ENCODE measurements at places on chromosomes 2 and 18.

DNA sequence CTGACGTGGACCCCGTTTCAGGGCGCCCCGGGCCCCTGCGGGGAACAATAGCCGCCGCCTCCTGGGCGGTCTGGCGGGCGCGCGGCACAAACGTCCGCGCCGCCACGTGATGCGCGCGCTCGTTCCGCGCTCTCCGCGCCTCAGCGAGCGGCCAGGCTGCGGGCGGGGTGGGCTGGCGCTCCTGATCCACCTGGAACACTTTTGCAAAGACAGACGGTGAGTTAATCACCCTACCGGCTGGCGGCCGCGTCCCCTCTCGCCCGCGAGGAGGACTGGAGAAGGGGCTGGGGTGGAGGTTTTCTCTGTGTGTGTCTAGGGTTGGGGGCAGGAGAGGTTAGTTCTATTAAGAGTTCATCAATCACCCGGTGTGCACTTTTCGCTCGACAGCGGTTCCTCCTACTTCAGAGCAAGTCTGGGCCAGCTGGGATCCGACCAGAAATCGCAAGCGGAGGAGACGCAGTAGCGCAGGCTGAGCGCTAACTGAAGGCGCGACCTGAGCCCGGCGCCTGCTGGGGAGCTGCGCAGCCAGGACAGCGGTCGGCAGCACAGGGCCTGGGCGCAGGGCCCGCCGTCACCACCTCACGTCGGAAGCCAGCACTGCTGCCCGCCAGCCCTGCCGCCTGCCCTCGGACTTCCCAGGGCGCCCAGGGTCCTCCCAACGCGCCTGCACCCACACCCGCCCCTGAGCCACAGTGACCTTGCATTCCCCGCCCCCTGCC is 10.3 kb upstream of the HOXD1 start:
- no peak for DNase-seq

DNA sequence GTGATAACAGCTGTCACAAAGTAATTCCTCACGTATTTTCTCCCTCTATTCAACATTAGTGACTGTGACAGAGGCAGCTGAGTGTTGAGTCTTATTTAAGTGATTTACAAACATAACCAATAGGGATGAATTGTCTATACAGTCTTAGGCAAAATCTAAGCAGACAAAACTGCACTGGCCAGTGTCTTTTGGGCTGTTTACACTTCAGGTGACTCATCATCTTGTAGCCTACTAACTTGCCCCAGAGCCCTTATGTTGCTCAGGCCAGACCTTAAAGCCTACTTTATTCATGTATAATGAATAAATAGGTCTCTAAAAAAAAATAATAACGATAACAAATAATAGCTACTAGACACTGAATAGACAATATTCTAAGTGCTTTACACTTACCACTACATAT is 17.2 kb downstream of the THOC1 start:
- DNase-seq: peak; percentile 46

GRCh38 chr18:77058290-77058835 is 74.2 kb downstream of the MBP start:
- DNase-seq: no peak

- no peak for DNase-seq
Observed at GRCh38 chr18:11871501-11871900, 20.3 kb downstream of the CHMP1B start.

DNA sequence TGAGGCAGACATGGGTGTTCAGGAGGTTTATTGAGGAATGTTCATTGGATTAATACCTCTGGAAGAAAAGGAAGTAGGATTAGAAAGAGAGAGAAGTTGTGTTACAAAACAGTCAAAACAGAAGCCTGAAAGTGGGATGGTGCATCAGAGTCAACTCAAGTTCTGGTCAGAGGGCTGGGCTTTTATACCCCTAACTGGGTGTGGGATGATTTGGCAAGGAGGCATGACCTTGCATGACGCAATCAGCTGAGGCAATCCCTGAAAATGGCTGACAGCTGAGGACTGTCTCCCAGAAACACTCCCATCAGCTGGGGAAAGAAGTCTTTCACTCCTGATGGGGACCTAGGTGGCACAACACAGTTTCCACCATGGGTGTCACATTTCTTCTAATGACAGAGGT is 818.2 kb downstream of the SATB2 start:
- DNase-seq: peak; percentile 53

DNA sequence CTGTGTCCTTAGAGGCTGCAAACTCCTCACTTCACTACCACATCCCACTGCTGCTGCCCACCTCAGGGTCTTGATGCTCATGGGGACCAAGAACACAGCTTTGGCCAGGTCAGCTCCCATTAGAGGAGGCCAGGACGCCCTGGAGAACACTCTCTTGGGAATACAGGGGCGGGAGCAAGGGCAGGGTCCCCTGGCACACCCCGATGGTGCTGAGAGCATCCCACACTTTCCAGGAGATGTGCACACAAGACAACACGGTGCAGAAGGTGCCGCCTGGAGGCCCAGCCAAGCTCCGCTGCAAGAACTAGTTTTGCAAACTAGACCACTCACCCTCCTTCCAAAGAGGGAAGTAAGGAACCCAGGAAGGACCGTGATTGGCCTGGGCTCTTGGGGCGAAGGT is 304.4 kb upstream of the SALL3 start:
- DNase-seq: no peak

DNA sequence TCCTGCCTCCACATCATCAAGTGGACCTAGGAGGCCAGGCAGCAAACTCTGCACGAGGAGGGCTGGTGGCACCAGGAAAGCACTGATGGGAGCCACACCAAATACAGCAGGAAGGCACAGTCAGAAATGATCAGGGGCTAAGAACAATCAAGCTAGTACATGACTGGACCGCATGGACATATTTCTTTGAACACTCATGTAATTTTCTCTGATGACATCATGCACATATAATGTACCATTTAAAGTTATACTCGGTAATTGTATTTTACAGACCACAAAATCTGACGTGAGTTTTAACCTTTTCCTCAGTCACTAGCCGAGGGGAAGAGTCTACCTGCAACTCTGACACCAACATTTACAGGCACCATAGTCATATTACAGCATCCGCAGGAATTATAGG is 76.7 kb downstream of the XDH start:
- peak; percentile 92 for DNase-seq

DNA sequence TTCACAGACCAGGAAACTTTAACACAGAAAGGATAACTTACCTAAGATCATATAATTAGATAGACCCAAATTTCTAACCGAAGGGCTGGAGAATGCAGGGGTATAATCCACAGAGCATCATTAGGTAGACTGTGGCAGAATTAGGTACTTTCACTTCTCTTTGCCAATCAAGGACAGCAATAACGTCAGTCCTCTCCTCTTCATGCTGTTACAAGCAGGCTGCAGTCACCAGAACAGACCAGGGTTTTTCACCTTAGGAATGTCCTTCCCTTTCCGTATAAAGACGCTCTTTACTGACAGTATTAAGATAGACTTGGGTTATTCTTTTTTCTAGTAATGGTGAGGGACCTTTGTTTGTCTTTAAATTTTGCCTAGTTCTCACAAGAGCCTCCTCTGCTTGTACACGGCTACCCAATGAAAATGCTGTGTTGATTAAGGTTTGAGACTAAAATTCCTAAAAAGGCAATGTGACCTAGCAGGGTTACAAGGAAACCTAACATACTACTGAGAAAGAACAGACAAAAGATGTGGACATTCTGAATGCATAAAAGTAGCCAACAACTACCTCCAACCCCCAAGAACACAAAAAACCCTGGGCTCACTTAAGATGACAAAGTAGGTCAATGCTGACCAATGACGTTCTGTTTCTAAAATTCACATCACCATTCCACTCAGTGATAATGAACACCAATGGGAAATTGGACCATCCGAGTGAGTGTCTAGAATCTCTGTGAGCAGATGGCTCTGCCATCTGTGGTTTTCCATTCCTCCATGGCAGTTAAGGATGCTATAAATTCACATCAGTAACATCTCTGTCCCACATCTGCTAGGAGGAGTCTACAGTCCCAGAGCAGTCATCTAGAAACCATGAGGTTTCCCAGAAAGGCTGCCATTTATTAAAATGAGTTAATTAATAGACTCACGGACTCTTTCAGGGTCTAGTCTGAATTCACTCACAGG is 2.1 kb downstream of the PDIA6 start:
- DNase-seq: peak; percentile 69

GRCh38 chr2:157698430-157698829 is 69.8 kb upstream of the ACVR1C start:
- no peak for DNase-seq

- peak; percentile 51 for DNase-seq
Observed at GRCh38 chr2:126656431-126657147, 631 bp downstream of the GYPC start.

GRCh38 chr2:169129703-169130243 is 60.4 kb downstream of the DHRS9 start:
- no peak for DNase-seq

DNA sequence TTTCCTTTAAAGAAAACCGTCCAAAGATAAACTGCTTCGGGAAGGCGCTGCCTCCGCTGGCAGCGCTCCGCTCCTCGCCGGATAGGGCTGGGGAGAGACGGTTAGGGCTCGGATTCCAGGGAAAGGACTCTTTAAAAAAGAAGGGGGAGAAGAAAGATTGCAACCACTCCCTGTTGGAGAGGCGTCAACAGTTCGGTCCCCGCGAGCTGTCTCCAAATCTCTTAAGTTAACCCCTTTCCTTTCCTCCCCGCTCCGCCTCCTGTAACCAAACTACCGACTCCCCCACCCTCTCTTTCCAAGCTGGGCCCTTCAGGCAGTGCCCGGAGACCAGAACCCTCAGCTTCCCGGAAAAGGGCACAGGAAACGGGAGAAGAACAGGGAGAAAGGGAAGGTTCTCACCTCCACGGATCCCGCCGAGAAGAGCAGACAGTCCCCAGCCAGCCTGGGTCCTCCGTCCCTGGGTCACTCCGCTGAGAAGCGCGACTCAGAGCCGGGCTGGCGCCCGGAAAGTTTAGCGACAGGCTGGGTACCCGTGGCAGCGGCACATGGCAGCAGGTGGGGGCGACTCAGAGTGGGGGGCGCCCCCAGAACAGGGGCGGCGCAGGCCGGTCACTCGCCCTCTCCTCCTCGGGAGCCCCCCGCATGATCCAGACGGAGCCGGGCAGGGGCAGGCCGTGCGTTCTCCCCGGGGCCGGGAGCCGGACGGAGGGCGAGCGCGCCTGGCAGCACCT is 675 bp downstream of the FZD5 start:
- peak; percentile 36 for DNase-seq

- DNase-seq: peak; percentile 72
Observed at GRCh38 chr2:219446101-219446504, 11.5 kb downstream of the SPEG start.
